ENCODE measurements at places on chromosomes 12 and 14.

DNA sequence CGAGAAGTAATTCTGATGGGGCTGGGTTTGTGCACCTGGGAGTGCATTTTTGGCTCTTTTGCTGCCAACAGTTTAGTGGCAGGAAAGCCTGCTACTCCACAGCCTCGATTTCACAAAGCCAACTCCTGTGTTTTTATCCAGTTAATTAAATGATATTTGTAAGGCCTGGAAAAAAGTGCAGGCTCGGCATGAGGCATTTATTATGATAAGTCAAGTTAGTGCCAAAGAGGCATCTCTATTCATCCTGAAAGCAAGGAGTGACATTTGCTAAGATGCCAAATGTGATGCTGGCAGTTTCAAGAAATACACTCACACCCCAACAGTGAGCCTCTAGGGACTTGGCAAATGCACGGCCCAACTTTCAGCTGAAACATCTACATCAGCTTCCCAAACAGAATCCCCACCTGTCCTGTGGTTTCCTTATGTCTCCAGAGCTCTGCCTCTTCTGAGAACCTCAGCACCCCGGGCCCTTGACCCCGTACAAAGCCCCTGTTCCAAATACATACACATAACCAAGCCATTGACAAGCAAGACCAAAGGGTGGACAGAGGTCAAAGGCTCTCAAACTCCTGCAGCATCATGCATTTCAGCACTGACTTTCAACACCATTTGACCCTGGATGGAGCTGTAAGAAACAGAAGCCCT, 955.1 kb upstream of the TMEM132C start:
- DNase-seq: no peak

DNA sequence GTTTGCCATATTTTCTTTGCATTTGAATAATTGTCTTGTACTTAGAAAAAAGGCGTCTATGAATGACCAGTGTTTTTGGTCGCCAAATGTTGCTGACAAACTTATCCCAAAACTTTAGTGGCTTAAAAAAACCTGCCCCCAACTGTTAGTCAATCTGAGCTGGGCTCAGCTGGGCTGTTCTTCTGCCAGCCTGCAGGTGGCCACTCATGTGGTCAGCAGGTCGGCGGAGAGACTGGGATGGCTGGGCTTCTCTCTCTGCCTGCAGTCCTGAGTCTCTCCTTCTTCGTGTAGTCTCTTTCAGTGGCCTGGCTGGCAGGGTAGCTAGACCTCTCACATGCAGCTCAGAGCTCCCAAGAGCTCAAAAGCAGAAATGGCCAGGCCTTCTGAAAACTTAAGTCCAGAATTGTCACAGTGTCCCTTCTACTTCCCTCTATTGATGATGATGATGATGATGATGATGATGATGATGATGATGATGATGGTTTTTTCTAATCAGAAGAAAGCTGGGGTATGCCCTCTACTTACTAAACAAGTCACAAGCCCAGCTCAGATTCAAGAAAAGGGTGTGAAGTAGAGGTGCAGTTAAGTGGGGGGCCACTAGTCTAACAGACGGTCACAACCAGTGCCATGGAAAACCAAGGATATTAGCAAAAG, 87.9 kb downstream of the PTPN11 start:
- no peak for DNase-seq

DNA sequence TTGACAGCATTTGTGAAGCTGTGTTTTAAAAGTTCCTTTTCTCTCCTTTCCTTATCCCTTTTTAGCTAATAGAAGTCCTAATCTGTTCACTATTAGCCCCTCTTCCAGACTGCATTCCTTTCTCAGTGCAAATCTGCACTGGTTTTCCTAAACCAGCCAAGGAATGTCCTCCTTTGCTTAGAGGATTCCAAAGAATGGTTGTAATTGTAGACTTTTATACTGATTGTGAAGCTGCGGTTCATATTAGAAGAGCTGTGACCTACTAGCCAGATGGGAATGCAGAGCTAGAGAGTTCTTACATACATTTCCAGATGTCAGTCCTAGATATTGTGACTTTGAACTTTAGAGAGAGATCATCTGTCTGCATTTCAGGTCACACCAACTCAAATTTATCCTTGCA, 79.8 kb downstream of the MYRFL start:
- no peak for DNase-seq

GRCh38 chr14:65356327-65356836, 56.1 kb upstream of the FUT8 start:
- DNase-seq: no peak

DNA sequence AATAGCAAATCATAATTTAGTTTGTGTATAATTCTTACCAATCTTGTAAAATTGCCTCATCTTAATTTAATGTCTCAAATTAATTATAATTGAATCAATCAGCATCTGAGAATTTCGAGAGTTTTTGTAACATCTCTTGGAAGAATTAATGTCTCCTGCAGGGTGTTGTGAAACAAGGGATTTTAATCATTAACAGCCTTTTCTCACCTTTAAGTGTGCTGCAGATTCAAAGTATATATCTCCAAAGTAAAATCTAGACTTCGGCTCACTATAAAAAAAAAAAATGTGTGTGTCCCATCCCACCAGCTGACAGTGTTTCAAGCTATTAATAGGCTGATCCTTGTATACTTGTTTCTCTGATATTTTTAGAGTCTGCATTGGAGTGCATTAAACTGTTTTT, 603.1 kb downstream of the ETNK1 start:
- DNase-seq: no peak

DNA sequence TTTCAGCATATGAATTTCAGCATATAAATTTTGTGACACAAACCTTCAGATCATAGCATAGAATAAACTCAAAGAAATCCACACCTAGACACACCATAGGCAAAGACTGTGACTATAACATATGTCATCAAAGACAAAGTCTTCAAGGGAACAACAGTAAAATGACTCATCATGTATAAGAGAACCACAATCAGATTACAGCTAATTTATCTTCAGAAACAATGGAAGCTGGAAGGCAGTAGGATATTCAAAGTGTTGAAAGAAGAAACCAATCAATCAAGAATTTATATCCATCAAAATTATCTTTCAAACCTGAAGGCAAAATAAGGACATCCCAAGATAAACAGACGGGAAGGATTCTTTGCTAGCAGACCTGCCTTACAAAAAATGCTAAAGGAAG, 29.0 kb downstream of the DLK1 start:
- DNase-seq: no peak

DNA sequence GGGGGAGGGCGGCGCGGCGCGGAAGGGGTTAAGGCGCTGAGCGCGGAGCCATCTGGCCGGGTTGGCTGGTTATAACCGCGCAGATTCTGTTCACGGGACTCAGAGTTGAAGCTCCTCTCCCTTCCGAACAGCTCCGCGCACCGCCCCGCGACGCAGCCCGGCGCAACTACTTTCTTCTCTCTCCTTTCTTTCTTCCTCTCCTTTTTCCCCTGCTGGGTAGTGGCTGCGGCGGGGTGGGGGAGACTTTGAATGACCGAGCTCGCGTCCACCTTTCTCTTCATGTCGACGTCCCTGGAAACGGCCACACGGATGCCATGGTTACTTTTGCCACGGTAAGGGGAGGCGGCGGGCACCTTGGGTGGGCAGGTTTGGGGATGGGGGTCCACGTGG, at the start of gene NTF3:
TSS of gene NTF3 (plus strand) at position 98 of the 390 bp plus-strand sequence. CDS start at position 315, 217 bp downstream.
- peak; percentile 76 for DNase-seq

- DNase-seq: peak; percentile 61
Measured at GRCh38 chr12:127381043-127381668, 885.8 kb upstream of the TMEM132C start.

DNA sequence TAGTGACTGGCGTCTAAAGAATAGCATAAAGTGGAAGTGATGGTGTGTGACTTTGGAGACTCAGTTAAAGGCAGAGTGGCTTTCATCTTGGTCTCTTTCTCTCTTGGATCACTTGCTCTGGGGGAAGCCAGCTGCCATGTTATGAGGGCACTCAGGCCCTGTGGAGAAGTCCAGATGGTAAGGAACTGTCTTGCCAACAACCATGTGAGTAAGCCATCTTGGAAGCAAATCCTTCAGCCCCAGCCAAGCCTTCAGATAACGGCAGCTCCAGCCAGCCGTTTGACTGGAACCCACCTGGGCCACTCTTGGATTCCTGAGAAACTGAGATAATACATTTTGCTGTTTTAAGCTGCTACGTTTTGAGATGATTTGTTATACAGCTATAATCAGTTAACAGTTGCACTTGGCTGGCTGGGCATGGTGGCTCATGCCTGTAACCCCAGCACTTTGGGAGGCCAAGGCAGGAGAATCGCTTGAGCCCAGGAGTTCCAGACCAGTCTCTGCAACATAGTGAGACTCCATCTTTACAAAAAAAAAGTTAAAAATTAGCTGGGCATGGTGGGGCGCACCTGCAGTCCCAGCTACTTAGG, 7.7 kb upstream of the LRRC23 start:
- DNase-seq: no peak

- no peak for DNase-seq
Measured at GRCh38 chr12:26292596-26292995, 97.2 kb downstream of the SSPN start.

DNA sequence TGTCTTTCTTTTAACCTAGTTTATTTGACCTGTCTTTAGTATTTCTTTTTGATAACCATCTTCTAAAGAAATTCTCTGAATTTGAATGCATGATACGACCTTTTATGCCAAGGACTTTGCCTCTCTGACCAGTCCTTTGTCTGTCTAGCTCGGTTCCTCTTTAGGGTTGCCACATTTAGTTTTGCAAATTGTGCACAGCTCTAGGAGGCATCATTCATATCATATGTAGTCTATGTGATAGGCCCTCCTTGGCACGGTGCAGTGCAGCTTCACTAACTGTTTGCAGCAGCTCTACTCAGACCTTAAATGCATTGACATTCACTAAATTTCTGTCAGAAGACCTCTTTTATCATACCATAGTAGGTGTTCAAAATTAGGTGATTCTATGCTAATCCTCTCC, 75.6 kb downstream of the USP15 start:
- DNase-seq: no peak

GRCh38 chr12:12266389-12266872, 413 bp downstream of the LRP6 start:
- peak; percentile 67 for DNase-seq

DNA sequence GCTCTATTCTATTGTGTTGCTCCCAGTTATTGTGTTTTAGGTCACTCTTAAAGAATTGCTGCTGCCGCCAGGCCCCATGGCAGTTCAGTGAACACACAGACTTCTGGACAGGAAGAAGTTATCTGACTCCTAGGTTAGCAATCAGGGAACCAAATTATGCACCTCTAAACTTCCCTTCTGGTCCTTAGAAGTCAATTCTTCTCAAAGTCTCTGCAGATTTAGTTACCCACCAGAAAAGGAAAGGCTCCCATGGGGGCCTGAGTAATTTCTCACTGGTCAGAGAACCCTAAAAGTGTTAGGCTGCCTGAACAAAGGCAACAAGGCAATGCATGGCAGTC, 10.0 kb downstream of the EMP1 start:
- DNase-seq: no peak

- DNase-seq: no peak
Measured at GRCh38 chr12:124560146-124560890, 7.1 kb downstream of the NCOR2 start.

DNA sequence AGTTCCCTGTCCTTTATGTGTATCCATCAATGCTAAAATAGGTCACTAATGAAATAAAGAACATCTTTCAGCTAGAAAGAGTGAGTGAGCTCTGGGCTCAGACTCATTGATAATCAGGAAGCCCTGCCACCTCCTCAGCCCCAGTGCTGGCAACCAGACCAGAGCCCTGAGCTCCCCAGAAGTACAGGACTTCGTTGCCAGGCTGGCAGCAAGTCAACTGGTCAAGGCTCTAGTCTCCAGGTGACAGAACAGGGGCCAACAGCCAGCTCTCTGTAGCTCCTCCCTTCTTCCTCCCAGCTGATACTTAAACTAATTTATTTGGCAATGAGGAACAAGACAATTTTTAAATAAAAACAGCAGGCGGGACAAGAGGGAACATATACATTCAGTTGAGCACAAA, 145.3 kb downstream of the EGLN3 start:
- DNase-seq: no peak
